ENCODE measurements at places on chromosomes 12 and 14. TPM values are rescaled to one million over a fixed set of nuclear protein-coding genes. Genes with fewer than 3 reads are reported as not detected.

DNA sequence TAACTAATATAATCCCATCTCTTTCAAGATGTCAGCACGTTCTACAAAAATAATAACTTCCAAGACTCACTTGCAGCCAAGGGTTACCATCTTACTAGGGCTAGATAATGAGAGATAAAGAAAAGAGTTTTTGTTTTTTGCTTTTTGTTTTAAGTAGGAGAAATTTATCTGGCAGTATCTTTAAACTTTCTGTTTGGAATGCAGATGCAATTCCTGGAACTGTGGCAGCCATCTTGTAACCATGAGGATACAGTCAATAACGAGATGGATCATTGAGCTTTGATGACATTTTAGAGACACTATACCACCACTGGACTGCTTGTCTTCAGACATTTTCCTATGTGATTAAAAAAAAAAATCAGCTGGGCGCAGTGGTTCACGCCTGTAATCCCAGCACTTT, 171.2 kb upstream of the ARID2 start:
- H3K36me3 ChIP-seq: no peaks in the 10 kb centered on the region
- no peak for DNase-seq
- no peaks in the 10 kb centered on the region for H3K27me3 ChIP-seq
- no peak overlapping the region for H3K4me3 ChIP-seq
- no peak overlapping the region for H3K27ac ChIP-seq

- no peak overlapping the region for H3K4me3 ChIP-seq
- DNase-seq: no peak
- peaks cover 37% of the 10 kb centered on the region for H3K36me3 ChIP-seq
These were observed 23.5 kb downstream of the APPL2 start for GRCh38 chr12:105212438-105212837.

DNA sequence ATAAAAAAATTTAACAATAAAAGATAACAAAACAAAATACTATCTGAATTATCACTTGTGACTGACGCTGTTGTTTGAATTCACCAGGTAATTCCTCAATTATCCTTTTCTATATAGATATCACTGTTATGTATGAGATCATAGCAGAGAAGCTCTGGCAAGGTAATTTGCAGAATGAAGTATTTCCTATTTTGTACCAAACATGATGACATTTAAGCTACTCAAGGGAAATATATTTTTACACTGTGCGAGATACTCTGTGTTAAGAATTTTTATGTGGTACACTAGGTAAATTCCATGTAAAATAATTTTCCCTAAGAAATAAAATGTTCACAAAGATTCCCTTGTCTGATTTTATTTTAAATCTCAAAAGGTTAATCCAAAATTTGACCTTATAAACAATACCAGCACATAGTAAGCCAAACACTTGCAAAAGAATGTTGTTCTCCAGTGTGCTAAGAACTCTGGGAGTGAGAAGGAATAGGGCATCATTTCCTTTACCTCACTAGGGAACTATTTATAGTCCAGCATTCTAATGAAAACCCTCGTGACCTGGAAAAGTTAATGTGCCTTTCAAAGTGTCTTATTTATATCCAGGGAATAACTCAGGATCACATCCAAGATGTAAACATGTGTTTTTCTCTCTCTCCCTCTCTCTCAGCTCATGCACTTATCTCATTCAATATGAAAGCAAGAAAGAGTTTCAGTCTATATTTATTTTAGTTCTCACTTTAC, 115.2 kb upstream of the RAP1B start:
- H3K27ac ChIP-seq: no peak overlapping the region
- no peak for DNase-seq
- H3K4me3 ChIP-seq: no peak overlapping the region
- no peaks in the 10 kb centered on the region for H3K27me3 ChIP-seq

Gene NUDT14
- 48.6 TPM for total RNA-seq

GRCh38 chr14:99541677-99542470, 60.7 kb downstream of the CCNK start:
- H3K36me3 ChIP-seq: no peaks in the 10 kb centered on the region
- DNase-seq: no peak
- peaks cover 8% of the 10 kb centered on the region for H3K4me1 ChIP-seq
- H3K27me3 ChIP-seq: no peaks in the 10 kb centered on the region

Gene RNASE3
- 0.38 TPM for total RNA-seq

Gene PLEKHD1
- 0.25 TPM for total RNA-seq

Gene CORO1C
- total RNA-seq: 104 TPM

Gene HOXC6
- total RNA-seq: 22.0 TPM

Gene PUS1
- total RNA-seq: 28.8 TPM

- H3K27me3 ChIP-seq: no peaks in the 10 kb centered on the region
- DNase-seq: no peak
- H3K4me1 ChIP-seq: peaks cover 4% of the 10 kb centered on the region
These were observed 13.2 kb upstream of the SLC6A13 start for GRCh38 chr12:275812-276211.

GRCh38 chr14:61462566-61463193, 141.3 kb downstream of the PRKCH start:
- no peak overlapping the region for H3K4me3 ChIP-seq
- H3K36me3 ChIP-seq: peaks cover 4% of the 10 kb centered on the region
- no peak overlapping the region for H3K27ac ChIP-seq
- no peaks in the 10 kb centered on the region for H3K27me3 ChIP-seq

Gene GALNT8
- 0.25 TPM for total RNA-seq

Gene GPR135
- 3.0 TPM for total RNA-seq

- no peaks in the 10 kb centered on the region for H3K27me3 ChIP-seq
- H3K4me3 ChIP-seq: no peak overlapping the region
- H3K4me1 ChIP-seq: peaks cover 3% of the 10 kb centered on the region
- DNase-seq: no peak
- peaks cover 6% of the 10 kb centered on the region for H3K36me3 ChIP-seq
- no peak overlapping the region for H3K27ac ChIP-seq
These were observed 35.8 kb upstream of the DICER1 start for GRCh38 chr14:95193081-95193480.

GRCh38 chr12:123807670-123808069, 45.6 kb downstream of the DNAH10 start:
- no peaks in the 10 kb centered on the region for H3K27me3 ChIP-seq
- DNase-seq: no peak
- no peaks in the 10 kb centered on the region for H3K36me3 ChIP-seq
- H3K4me1 ChIP-seq: no peaks in the 10 kb centered on the region

Gene PIWIL1
- total RNA-seq: 0.31 TPM

Gene SYNE3
- total RNA-seq: 18.5 TPM

DNA sequence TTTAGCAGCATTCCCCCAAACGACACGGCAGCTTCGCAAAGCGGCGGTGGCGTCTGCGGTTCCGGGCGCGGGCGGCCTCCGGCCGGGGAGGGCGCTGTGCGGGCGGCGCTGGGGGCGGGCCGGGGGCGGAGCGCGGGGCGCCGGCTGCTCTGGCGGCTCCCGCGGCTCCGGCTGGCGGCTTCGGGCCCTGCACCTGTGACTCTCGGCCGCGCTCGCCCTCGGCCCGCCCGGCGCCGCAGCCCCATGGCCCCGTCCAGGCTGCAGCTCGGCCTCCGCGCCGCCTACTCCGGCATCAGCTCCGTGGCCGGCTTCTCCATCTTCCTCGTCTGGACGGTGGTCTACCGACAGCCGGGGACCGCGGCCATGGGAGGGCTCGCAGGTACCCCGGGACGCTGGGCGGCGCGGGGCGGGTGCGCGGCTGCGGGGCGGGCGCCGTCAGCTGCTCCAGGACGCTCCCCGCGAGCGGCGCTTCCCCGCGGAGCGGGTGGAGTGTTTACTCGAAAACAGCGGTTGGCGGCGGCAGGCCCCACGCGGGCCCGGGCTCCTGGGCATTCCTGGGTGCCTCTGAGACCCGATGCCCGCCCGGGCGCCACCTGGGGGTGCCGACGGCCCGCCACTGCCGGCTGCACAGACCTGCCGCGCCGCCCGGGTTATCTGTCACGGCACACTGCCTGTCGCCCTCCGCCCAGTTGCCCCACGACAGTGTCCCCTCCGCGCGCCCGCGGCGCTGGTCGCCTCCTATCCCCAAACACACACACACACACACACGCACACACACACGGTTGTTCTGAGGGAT, at the start of gene SLC48A1:
TSS of gene SLC48A1 (plus strand) at position 177 of the 796 bp plus-strand sequence. CDS start at position 244, 67 bp downstream.
- H3K4me1 ChIP-seq: peaks cover 14% of the 10 kb centered on the region
- H3K27ac ChIP-seq: peak within 1 kb of the TSS; percentile 60
- H3K4me3 ChIP-seq: peak within 1 kb of the TSS; percentile 61
- DNase-seq: peak; percentile 84
- H3K27me3 ChIP-seq: no peaks in the 10 kb centered on the region

GRCh38 chr14:64294672-64295413, 672 bp upstream of the ESR2 start:
- peaks cover 5% of the 10 kb centered on the region for H3K27me3 ChIP-seq
- no peak overlapping the region for H3K27ac ChIP-seq
- H3K36me3 ChIP-seq: no peaks in the 10 kb centered on the region
- peak overlapping the region; percentile 59 for H3K4me3 ChIP-seq
- peak; percentile 66 for DNase-seq
- H3K4me1 ChIP-seq: peaks cover 7% of the 10 kb centered on the region

GRCh38 chr14:90421001-90421631, 24.3 kb downstream of the CALM1 start:
- no peaks in the 10 kb centered on the region for H3K36me3 ChIP-seq
- no peaks in the 10 kb centered on the region for H3K27me3 ChIP-seq
- no peak overlapping the region for H3K4me3 ChIP-seq
- no peaks in the 10 kb centered on the region for H3K4me1 ChIP-seq
- H3K27ac ChIP-seq: no peak overlapping the region

DNA sequence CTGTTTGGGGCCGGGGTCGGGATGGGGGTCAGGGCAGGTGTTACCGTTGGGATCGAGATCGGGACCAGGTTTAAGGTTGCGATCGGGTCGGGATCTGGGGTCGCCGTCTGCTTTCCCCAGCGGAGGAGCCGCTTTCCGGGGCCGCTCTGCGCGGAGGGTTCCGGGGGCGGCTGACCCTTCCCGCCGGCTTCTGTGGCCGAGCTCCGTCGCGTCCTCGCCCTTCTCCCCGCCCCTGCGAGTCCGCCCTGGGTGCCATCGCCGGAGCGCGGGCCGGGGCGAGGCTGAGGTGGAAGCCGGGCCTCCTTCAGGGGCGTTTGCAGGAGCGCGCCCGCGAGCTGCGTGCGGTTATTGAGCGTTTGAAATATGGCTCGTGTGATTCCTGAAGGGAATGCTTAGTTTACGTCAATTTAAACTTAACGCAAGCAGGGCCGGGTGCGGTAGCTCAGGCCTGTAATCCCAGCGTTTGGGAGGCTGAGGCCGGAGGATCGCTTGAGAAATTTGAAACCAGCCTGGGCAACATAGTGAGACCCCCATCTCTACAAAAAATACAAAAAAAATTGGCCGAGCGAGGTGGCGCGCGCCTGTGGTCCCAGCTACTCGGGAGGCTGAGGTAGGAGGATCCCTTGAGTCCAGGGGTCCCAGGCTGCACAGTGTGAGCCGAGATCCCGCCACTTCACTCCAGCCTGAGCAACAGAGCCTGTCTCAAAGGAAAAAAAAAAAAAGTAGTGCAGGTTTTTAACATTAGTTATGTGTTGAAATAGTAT, 620 bp downstream of the PGAM5 start:
- no peaks in the 10 kb centered on the region for H3K36me3 ChIP-seq
- no peak overlapping the region for H3K27ac ChIP-seq
- H3K27me3 ChIP-seq: no peaks in the 10 kb centered on the region
- no peaks in the 10 kb centered on the region for H3K4me1 ChIP-seq
- peak; percentile 9 for DNase-seq

GRCh38 chr12:85322715-85323114, 42.7 kb downstream of the ALX1 start:
- H3K4me1 ChIP-seq: no peaks in the 10 kb centered on the region
- no peaks in the 10 kb centered on the region for H3K27me3 ChIP-seq
- DNase-seq: no peak
- H3K36me3 ChIP-seq: no peaks in the 10 kb centered on the region
- no peak overlapping the region for H3K27ac ChIP-seq
- no peak overlapping the region for H3K4me3 ChIP-seq

GRCh38 chr14:50944647-50945413, 547 bp upstream of the PYGL start:
- H3K4me3 ChIP-seq: peak overlapping the region; percentile 48
- no peaks in the 10 kb centered on the region for H3K36me3 ChIP-seq
- H3K27ac ChIP-seq: no peak overlapping the region
- no peaks in the 10 kb centered on the region for H3K27me3 ChIP-seq
- peaks cover 3% of the 10 kb centered on the region for H3K4me1 ChIP-seq

GRCh38 chr14:95727056-95727700, 13.3 kb upstream of the TCL1A start:
- H3K27me3 ChIP-seq: no peaks in the 10 kb centered on the region
- no peak for DNase-seq
- H3K4me3 ChIP-seq: no peak overlapping the region
- no peak overlapping the region for H3K27ac ChIP-seq
- no peaks in the 10 kb centered on the region for H3K4me1 ChIP-seq

DNA sequence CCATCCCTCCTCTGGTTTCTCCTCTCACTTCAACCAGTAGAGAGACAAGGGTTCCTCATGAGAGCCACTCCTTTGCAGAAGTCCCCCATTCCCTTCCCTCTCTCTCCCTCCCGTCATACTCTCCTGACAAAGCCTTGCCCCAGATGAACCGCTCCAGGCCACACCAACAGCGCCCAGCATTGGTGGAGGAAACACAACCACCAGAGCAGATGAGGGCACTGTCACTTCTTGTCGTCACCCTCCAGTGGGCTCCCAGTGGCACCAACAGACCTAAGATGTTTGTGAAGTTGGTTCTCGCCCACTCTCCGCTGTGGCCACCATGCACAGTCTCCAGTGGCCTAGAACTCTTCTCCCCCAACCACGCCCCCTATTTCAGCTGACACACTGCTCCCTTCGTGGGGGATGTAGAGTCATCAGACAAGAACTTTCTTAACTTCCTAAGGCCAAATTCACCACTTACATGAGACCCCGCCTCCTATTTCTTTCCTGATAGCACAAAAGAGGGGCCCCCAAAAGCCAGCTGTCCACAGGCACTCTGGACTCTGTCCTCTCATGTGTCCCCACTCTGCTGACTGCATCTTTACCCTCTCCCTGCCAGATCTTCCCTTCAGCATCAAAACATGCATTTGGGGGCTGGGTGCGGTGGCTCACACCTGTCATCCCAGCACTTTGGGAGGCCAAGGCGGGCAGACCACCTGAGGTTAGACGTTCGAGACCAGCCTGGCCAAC, 29.2 kb upstream of the PLEKHG6 start:
- no peaks in the 10 kb centered on the region for H3K36me3 ChIP-seq
- no peak for DNase-seq
- peaks cover 2% of the 10 kb centered on the region for H3K4me1 ChIP-seq
- H3K27me3 ChIP-seq: no peaks in the 10 kb centered on the region
- no peak overlapping the region for H3K4me3 ChIP-seq

Gene BMAL2
- total RNA-seq: 12.8 TPM

- H3K36me3 ChIP-seq: no peaks in the 10 kb centered on the region
- no peak overlapping the region for H3K27ac ChIP-seq
- peaks cover 45% of the 10 kb centered on the region for H3K4me1 ChIP-seq
- H3K4me3 ChIP-seq: no peak overlapping the region
- H3K27me3 ChIP-seq: no peaks in the 10 kb centered on the region
- DNase-seq: no peak
These were observed 13.2 kb downstream of the SETD3 start for GRCh38 chr14:99467336-99468078.

Gene CCND2
- total RNA-seq: 94.4 TPM

DNA sequence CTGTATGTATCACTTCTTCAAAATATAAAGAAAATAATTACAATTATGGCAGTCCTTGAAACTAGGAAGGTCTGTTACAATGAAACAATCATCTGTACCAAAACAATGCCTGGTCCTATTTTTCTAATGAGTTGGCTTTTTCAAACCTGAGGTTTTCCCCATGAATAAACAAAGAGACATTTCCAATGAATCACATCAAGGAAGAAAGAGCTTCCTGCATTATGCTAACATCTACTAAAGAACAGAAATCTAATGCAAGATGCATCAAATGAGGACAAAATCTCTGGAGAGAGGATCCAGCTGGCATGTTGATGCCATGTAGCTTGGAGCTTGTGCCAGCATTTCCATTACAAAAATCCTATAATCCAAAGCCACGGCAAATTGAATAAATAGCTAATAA, 29.3 kb downstream of the NIN start:
- no peaks in the 10 kb centered on the region for H3K4me1 ChIP-seq
- no peaks in the 10 kb centered on the region for H3K27me3 ChIP-seq
- no peak overlapping the region for H3K4me3 ChIP-seq
- no peak overlapping the region for H3K27ac ChIP-seq
- no peaks in the 10 kb centered on the region for H3K36me3 ChIP-seq
